ENCODE measurements at places on chromosomes 4 and X.

DNA sequence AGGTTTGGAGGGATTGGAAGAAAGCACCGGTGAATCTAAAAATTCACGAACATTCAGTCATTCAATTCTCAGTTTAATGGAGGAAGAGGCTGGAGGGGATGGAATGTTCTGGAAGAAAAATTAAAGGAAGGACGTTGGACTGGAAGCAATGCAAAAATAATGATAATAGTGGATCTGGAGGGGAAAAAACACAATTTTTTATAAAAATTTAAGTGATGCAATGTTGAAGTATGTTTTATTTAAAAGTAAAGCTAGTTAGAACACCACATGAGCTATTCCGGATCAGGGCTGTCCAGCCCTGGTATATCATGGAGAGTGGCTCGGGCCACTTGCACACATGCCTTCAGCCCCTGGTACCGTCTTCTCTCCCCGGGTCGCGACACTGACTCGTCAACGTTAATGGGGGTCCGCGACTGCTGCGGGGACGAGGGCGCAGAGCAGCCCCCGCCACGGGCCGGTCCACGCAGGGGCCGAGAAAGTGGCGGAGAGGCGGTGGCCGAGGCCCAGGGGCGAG is 204.6 kb downstream of the TENM3 start:
- DNase-seq = peak; percentile 9

GRCh38 chr4:113764720-113765264 is 3.3 kb upstream of the CAMK2D start:
- DNase-seq = no peak

- no peak for DNase-seq
Observed at GRCh38 chrX:551306-551705, 79.3 kb upstream of the SHOX start.

DNA sequence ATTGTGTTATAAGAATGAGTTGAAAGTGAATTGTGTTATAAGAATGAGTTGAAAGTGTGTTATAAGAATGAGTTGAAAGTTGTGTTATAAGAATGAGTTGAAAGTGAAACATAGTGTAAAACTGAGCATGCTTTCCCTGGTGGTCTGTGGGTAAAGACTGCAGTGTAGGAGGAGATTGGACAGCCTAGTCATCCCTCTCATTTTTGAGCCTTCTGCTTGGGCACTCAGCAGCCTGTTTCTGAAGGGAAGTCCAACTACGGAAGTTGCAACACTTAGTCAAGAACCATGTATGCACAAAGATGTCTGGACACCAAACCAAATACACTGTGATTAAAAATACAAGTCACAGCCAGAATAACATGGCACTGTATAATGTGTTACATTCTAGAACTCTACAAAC is 72.6 kb downstream of the ANK2 start:
- DNase-seq = no peak

DNA sequence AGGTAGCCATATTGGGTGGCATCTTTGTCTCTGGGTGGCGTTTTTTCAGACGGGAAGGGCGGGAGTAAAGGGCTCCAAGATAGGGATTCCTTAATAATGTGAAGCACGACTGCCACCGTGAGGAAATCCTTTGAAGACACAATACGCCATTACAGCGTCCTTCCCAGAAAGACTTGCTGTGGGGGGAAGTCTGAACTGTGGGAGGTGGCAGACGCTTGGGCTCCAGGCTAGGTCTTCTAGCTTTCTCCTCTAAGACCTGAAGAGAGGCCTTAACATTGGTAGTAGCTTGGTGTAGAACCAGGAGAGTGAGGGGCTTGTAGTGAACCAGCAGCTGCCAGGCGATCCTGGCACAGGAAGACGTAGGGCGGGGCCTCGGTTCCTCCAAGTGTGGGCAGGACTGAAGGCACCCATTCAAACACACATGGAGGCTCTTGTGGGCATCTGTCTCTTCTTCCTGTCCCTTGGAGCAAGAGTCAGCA is 197.3 kb downstream of the OR13H1 start:
- DNase-seq = no peak

DNA sequence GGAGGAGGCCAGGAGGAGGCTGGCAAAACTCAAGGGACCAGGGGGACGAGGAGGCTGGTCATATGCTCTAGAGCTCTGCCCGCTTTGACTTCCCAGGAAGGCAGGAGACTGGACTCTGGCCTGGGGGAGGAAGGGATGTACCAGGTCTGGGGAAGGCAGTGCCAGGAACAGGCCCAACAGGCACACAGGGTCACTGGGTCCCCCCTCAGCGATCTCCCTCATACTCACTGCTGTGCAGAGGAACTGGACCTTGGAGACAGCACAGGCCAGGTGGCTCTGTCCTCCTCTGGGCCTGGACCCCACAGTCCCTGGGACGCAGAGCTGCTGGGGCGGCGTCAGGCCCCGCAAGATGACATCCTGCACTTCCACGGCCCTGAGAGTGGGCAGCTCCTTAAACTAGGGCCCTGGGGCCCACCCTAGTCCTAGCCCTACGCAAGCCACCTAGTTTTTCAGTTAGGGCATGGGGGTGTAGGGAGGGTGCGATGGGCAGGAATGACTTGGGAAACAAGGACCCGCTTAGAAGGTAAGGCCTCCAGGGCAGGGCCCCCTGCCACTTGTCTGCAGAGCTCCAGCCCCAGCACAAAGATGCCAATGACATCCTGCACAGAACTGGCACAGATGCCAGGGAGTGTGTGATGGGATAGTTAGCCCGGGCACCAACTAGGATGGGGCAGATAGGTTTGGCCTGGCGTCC is 59.5 kb downstream of the HTRA3 start:
- no peak for DNase-seq

DNA sequence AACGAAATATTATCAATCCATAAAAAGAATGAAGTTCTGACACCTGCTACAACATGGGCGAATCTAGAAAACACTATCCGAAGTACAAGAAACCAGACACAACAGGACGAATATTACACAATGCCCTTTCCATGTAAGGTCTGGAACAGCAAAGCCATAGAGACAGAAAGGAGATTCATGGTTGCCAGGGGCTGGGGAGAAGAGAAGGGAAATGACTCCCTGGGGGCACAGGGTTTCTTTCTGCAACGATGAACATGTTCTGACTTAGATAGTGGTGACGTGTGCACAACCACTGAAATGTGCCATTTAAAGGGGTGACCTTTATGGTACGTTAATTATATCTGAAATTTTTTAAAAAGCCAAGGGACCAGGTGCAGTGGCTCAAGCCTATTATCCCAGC is 28.3 kb downstream of the GPR143 start:
- DNase-seq = no peak

GRCh38 chrX:65723706-65724105 is 56.3 kb downstream of the MSN start:
- no peak for DNase-seq

DNA sequence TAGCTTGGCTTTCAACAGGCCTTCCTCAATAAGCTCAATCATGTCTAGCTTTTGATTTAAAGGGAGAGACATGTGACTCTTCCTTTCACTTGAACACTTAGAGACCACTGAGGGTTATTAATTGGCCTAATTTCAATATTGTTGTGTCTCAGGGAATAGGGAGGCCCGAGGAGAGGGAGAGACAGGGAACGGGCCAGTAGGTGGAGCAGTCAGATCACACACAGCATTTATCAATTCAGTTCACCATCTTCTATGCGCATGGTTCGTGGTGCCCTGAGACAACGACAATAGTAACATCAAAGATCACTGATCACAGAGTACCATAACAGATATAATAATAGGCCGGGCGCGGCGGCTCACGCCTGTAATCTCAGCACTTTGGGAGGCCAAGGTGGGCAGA is 17.8 kb downstream of the ZNF81 start:
- DNase-seq = no peak

DNA sequence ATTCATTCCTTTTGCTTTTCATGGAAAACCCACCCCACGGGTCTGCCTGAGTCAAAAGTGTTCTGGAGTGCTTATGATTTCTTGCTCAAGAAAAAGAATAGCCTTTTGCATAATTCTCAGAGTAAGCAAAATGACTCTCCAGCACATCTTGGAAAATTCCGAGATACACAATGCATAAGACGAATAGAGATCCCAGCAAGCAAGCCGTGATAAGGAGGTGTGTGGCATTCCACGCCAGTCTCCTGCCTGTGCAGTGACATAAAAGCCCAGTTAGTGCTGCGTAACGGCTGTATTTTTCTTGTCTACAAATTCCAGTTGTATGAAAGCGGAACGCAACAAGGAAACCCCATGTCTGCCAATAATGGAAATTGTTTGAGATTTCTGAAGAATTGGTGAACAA is 237.9 kb upstream of the GATB start:
- DNase-seq = no peak

GRCh38 chr4:71494539-71494938 is 155.7 kb downstream of the SLC4A4 start:
- DNase-seq = no peak

DNA sequence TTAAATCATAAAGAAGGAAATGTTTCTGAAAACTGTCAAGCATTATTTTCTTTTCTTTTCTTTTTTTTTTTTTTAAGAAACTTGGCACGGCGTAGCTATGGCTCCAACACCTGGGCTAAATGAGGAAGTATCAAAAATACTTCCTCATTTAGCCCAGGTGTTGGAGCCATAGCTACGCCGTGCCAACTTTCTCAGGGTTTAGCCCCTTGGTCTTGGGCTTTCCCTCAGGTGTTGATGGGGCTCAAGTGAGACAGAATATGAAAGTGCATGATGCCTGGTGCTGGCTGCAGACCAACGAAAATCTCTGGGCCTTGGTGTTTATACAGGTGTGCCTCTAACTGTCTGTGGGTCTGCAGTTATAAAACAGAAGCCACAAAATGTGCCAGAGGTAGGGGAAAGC is 132.7 kb downstream of the ARHGAP24 start:
- DNase-seq = no peak

DNA sequence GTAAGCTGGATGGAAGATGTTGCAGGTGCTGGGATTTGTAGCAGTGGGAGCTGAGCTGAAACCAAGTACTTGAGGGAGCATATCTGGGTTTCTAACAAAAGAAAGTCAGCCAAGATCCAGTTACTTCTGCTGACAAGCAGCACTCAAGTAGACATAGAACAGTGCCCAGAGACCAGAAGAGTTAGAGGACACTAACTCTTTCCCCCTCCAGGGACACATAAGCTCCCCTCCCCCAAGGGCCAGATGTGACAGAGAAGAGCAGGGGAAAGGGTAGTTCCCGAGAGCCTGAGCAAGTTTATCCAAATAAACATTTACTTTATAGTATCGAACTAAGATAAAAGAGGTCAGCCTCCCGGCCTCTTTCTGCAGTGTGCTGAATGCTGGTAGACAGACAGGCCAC is 12.2 kb downstream of the TRPC3 start:
- DNase-seq = no peak

GRCh38 chr4:88858752-88859151 is 161.1 kb upstream of the NAP1L5 start:
- DNase-seq = no peak

DNA sequence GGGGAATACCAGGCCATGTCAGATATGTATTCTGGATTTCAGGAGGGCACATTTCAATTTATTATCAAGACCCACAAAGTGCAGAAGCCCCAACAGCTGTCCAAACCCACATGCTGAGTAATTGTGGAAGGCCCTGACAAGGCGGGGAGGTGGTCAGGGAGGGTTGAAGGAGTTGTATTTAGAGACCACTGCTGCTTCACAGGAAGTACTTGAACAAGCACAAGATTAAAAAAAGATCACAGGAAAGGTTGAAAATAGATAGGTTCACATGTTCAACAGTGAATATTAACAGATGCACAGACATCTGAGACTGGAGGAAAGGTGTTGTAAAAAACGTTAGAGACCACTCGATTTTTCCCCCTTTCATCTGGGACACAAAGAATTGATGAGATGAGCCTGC is 17.9 kb downstream of the ATP8A1 start:
- DNase-seq = no peak

DNA sequence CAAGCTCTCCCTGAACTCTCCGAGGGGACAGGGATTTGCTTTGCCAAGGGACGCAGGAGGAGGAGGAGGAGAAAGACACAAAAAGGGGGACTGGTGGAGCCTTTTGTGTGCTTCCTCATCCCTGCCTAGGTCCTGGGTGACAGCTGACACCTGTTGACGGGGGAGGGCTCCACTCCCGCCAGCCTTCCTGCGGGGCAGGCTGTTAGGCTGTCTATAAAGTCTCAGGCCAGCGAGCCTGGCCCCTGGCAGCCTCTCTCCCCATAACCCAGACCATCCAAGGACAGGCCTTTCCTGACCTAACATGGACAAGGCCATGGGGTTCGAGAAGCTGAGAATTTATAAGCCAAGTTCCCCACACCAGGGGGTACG is 832 bp upstream of the EVC2 start:
- DNase-seq = no peak

DNA sequence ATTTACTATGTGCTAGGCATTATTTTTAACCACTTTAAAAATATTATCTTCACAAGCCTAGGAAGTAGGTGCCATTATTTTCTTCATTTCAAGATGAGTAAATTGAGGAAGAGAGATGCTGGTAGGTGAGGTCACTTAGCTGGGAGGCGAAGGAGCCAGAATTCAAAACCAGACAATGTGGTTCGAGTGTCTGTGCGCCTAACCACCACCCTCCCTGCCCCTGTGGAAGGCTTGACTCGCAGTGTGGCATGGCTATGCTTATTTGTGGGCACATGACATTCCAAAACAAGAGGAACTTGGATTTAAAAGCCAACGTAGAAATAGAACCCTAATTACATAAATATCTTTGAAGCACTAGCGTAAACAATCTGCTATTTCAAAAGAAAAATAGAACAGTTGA is 226.6 kb upstream of the PITX2 start:
- DNase-seq = no peak

- no peak for DNase-seq
Observed at GRCh38 chr4:176444741-176445140, 125.0 kb downstream of the SPCS3 start.

DNA sequence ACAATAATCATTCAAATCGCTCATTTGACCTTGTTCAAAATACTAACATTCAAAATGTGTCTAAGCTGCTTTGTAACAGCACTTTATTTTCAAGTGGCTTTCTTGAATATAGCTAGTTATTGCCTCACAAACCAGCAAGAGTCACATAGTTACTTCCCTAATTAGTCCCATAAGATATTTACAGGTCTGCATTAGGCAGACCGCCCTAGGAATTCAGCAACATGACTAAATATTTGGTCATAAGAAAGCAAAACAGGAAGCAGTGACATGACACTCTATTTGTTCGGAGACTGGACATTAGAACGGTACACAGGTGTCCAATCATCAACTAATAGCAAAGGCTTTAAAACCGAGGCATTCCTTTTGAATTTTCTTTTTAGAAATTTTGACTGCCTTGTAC is 262.0 kb downstream of the COL25A1 start:
- no peak for DNase-seq

DNA sequence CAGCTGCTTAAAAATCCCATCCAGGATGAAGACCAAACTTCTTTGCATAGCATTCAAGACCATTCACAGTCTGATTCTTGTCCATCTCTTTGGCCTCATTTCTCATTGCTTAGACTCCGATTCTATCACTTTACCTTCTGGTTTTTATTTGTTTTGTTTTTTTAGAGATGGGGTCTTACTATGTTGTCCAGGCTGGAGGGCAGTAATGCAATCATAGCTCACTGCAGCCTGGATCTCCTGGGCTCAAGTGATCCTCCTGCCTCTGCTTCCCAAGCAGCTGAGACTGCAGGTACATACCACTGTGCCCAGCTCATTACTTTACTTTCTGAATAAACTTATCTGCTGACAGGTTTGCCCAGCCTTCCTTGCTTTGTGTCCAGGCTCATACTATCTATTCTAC is 152.8 kb downstream of the TMEM164 start:
- no peak for DNase-seq

All from HTR-8/SVneo (cell line).